ENCODE measurements at places on chromosomes 1 and 21. TPM values are rescaled to one million over a fixed set of nuclear protein-coding genes. Genes with fewer than 3 reads are reported as not detected.
A peak's percentile ranks its signal among the peaks of the same experiment; 100 is the strongest.

DNA sequence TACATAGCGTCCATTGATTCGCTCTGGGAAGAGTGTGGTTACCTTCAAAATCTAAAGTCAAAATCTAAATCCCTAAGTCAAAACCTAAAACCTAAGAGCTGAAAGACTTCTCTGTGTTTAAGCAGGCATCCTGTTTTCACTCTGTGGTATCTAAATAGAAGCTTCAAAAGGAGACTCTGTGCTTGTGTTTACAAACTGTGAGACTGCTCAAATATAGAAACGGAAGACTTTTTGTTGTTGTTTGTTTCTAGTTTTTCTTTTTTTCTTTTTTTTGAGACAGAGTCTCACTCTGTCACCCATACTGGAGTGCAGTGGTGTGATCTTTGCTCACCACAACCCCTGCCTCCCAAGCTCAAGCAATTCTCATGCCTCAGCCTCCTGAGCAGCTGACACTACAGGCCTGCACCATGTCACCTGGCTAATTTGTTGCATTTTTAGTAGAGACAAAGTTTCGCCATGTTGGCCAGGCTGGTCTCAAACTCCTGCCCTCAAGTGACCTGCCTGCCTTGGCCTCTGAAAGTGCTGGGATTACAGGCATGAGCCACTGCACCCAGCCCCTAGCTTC is 425.9 kb downstream of the SMYD3 start:
- DNase-seq = no peak

- no peak for DNase-seq
Measured at GRCh38 chr1:1173793-1174415, at the start of gene TTLL10. TTLL10 (plus strand) TSS chr1:1173880; CDS start chr1:1179216, 5,336 bp downstream.

DNA sequence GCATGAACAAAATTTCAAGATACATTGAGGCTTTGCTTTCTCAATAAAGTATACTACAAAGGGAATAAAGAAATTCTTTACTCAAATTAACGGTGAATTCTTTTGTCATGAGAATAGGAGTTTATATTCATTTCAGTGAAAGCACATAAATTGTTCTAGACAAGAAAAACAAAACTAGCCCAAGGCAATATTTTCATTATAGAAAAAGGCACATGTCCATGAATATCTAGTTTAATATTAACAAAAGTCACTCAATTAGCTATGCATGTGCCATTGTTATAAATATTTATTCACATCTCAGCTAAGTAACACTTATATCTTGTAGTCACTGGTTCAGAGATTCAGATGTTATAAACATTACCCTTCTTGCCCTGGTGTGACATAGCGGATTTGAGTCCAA is 369.3 kb downstream of the GPATCH2 start:
- no peak for DNase-seq

The PRAMEF1 gene
- total RNA-seq = not detected

GRCh38 chr1:57422271-57423134 is 1.4 kb downstream of the DAB1 start:
- no peak for DNase-seq

DNA sequence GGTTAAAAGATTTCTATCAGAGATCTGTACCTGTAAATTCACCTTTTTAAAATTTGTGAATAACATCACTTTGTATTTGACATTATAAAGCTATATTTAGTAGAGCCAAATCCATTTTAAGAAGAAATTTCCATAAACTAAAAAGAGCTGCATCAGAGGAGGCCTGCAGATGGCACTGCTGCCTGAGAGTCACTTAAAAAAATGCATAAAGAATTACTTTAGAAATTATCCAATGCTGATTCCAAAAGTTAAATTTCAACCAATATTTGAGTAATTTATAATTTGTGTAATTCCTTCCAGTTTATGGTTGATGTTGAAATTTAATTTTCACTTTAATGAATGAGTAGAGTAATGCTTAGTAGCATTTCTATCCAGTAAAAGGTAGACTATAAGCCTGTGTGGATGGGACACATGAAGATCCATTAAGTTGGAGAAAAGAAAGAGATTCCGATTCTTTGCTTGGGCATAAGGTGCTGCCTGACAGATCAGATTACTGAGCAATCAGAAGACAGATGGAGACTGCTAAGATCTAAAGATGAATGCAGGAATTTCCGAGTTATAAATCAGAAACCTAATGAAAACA is 20.7 kb upstream of the RPE65 start:
- no peak for DNase-seq

- no peak for DNase-seq
Measured at GRCh38 chr1:178921499-178921898, 50.6 kb upstream of the ANGPTL1 start.

The IRF2BP2 gene
- total RNA-seq = 65.9 TPM

GRCh38 chr1:33078030-33078591 is 2.8 kb upstream of the AZIN2 start:
- no peak for DNase-seq

- no peak for DNase-seq
Measured at GRCh38 chr1:37866491-37866890, 7.1 kb upstream of the MTF1 start.

DNA sequence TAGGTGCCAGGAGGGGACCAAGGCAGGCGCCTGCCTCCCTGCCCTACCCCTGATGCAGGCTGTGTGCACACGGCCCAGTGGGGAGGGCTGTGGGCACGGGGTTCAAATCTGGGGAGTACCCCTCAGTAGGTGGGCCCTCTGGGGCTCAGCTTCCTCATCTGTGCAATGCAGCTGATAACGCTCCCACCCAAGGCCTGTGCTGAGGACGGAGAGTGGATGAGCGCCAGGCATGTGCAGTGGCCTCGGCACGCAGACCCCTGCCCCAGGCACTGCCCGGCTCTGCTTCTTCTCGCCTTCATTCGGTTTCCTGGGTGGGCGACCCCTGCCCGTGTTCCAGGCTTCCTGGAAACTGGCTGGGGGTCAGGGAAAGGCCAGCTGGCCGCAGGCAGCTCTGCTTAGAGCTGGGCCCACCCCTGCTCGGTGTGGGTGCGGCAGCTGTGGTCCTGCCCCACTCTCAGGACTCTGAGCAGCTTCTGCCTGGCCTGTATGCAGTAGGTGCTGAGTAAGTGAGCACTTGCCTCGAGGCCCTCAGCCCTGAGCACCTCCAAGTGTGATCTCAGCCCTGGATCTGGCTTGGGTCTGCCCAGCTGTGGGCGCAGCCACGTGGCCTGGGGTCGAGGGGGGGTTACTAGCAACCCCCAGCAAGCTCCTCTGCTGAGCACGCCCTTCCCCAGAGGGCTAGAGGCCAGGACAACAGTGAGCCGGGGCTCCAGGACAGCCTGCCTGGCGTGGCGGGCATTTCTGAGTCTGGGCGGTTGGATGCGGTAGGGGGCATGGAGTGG is 11.9 kb upstream of the TNFRSF14 start:
- DNase-seq = no peak

The LPAR3 gene
- not detected for total RNA-seq

GRCh38 chr1:175287849-175288248 is 95.3 kb upstream of the KIAA0040 start:
- no peak for DNase-seq

The AMY1A gene
- total RNA-seq = not detected

- peak; percentile 51 for DNase-seq
Measured at GRCh38 chr1:194279975-194280374, 1093.6 kb upstream of the B3GALT2 start.

DNA sequence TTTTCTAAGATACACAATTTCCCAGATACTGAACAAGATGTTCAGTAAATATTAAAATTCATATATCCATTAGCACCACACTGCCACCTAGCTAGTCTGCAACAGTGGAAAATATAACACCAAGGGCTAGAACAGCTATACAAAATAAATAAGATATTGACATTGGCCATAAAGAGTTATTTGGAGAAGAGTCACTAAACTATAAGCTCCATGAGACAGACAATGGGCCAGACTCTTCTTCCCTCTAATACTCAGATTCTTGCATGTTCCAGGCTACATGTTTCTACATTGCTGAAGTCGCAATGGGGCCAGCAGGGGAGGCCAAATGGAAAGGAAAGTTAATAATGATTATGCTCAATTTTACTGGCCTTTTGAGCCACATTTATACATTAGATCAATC is 21.5 kb downstream of the SPATA6 start:
- DNase-seq = no peak

GRCh38 chr21:15772654-15773053 is 42.9 kb downstream of the USP25 start:
- DNase-seq = no peak

DNA sequence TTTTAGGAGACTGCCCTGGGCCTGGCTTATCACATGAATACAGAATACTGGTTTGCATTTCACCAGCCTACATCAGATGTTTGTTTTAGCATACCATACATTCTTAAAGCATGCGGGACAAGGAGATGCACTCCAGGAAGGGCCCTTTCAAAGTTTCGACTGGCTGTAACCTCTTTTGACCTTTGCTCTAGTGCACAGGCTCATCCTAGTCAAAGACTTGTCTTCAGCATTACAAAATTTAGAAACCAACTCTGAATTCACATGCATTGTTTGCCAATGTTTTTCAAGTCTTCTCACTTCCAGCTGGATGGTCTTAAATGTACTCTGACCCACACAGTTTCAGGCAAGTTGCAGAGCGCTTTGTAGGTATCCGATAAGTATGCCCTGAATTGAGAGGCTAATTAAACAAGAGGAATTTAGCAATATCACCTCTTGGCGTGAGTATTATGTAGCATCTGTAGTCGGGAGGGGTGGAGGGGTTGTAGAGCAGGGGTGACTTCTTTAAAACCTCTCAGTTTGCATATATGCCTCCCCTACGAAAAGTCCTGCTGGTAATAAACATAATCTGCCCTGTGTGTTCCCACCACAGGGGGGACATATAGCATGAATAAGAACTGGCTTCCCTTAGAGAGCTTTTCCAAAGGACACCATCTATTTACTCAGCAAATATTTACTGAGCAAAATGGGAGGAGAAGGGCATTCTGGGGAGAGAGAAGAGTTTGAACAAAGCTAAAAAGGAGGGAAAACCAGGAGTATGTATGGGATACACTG is 24.4 kb upstream of the AHCYL1 start:
- no peak for DNase-seq

The RBM11 gene
- 0.81 TPM for total RNA-seq

The GJA9 gene
- not detected for total RNA-seq

The HES4 gene
- total RNA-seq = not detected

DNA sequence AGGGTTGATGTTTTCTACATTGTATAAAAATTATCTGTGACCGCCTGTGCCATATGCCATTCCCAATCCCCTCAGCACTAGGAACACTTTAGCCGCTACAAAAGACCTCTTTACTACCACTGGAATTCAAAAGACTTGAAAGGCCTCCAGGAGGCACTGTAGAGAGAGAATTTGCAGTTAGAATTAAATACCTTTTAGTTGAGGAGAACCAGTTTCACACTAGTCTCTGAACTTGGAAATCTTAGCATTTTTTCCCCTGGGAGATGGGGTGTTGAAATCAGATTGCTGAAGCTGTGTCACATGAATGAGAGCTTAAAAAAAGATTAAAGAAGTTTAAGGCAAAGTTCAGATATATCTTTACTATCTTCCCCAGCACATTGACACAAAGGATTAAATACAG is 291.0 kb downstream of the ADGRL2 start:
- no peak for DNase-seq

DNA sequence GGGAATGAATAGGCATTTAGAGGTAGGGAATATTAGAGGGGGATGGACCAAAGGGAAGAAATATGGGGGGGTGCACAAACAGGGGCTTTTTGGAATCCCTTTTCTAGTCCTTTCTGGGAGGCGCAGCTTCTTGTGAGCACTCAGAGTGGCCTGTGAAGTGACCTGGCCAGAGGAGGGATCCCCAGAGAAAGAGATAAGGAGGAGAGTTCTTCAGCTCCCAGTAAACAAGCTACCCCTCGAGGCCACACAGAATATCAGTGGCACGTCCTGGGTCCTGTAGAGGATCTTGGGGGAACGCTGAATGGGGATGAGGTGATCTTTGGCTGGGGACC is 19.4 kb downstream of the VANGL2 start:
- no peak for DNase-seq

DNA sequence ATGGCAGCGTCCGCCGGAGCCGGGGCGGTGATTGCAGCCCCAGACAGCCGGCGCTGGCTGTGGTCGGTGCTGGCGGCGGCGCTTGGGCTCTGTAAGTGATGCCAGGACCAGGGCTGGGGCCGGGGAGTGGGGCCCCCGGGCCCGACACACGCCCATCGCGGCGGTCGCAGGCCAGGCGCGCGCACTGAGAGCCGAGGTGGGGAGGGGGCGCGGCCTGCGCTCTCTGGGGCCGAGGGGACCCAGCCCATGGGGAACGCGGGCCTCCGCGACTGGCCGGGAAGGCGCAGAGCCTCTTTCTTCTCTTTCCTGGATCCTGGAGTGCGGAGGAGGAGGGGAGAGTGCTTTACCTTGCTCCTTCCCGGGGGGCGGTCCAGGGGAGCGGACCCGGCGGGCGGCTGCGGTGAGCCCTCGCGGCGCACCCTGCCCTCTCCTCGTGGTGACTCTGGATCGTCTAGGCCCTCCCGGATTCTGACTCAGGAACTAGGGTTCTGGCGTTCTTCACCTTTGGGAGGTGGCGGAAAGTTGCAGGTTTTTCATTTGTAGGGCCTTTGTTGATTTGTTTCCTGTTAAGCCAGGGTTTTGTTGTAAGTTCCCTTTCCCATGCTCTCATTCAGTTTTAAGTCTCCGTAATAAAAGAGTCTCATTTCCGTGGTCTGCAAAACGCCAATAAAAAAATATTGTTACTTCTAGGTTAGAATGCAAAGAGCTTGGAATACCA is 529 bp downstream of the MPZL1 start:
- DNase-seq = peak; percentile 44

The TMEM125 gene
- 0.44 TPM for total RNA-seq

DNA sequence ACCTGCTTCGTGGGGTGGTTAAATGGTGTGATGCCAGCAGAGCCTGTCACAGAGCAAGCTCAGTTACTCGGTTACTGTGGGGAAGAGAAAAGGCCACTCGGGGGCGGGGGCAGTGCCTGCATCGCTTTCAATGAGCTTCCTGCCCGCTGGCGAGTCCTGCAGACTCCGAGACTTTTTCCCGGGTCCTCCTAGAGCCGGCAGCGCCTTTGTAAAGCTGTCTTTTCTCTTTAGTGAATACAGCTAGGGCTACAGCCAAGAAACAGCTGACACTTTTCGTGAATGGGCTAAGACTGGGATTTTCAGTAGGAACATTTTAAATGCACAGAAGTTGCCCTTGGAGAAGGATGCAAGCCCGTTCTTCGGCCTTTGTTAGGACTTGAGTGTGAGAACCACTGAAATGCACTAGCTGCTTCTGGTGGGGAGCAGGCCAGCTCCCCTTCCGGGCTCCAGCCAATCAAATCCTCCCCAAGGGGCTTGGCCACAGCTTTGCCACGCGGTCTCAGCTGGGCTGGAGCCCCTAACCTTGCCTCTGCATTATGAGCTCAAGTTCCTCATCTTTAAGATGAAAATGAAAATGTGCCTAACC is 23.4 kb upstream of the EFHD2 start:
- DNase-seq = no peak
